Ascending aorta (tissue), 2 donors: ENCODE measurements at places on chromosomes 5 and 9.
A peak's percentile ranks its signal among the peaks of the same experiment; 100 is the strongest.

DNA sequence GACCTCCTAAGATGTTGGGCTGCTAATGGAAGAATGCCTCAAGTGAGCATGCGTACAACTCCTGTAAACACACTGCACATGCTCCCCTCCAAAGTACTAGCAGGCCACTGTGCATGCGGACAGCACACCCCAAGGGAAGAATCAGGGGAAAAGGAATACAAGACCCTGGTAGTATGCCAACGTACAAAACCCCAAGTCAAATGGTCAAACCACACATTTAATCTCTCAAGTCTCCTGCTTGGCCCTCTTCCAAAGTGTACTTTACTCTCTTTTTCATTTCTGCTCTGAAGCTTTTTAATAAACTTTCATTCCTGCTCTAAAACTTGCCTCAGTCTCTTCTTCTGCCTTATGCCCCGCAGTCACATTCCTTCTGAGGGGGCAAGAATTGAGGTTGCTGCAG is 466.4 kb downstream of the DMRTA1 start:
- DNase-seq = no peak

DNA sequence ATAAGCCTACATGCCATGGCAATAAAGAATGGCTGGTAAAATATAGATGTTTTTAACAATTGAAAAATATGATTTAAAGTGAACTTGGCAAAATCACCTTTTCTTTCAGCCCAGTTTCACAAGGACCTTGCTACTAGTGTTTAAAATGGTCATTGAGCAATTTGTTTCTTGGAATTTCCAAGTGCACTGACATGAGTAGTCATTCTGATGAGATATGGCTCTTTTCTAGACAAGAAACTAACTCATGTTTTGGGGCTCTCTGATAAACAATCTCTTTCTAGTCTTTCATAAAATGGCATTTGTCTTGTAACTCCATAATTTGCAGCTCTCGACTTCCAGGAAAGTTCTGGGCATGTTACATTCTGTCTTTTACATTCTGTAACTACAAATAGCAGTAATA is 176.8 kb downstream of the NR2F1-AS1 start:
- DNase-seq = no peak

GRCh38 chr5:133957080-133957479 is 11.3 kb downstream of the C5orf15 start:
- DNase-seq = no peak

- no peak for DNase-seq
Observed at GRCh38 chr9:94982211-94982610, 255.7 kb downstream of the AOPEP start.

DNA sequence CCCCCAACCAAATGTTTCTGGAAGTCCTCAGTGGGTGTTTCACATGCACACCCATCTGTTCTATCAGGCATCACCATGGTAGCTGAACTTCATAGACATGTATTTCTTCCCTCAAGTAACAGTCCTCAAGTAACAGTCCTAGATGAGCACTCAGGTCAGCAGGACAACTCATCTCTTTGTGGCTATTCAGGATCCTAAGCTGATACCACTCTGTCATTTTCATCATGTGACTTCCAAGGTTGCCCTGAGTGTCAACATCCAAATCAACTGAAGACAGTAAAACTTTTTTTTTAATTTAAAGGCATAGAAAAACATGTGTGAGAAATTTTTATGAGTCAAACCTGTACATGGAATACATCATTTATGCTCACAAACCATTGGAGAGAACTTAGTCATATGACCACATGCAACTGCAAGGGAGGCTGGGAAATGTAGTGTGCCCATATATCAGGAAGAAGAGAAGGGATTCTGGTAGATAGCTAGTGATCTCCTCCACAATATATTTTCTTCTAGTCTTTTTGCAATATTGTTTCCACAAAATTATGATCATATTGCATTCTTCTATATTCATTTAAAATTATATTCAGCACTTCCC is 64.2 kb upstream of the FST start:
- no peak for DNase-seq

GRCh38 chr9:118318770-118319431 is 614.7 kb downstream of the TLR4 start:
- no peak for DNase-seq

DNA sequence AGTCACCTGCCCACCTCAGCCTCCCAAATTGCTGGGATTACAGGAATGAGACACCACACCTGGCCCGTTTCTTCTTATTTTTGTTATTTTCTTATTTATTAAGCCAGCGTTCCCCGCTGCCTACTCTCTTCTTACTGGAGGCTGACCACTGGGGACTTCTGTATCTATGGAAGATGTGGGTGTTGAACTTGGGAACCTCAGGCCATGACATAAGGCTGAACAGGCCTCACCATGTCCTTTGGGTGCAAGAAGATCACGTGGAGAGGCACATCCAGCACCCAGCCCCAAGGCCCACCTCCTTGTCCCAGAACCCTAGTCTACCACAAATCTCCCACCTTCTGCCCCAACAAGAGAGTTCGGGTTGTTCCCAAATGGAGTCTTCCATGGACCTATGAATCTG is 59.4 kb upstream of the NEK6 start:
- DNase-seq = peak; percentile 33

- no peak for DNase-seq
Observed at GRCh38 chr9:132806723-132807421, 71.2 kb downstream of the AK8 start.

DNA sequence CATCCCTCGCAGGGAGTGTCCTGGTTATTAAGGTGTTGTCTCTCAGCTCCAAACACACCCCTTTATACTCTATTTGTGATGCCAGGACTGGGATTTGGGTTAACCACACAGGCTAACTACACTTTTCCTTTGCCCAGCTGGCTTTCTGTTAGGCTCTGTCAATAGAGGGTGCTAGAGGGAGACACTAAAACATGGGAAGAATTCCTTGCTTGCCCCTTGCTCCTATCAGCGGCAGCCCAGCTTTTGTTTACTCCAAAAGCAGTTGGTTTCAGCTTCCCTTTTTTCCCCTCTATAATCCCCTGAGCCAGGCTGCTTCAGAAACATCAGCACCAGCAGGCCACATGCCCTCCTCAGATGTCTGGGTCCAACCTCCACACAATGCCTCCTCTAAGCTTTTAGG is 297.1 kb downstream of the KCTD16 start:
- no peak for DNase-seq

DNA sequence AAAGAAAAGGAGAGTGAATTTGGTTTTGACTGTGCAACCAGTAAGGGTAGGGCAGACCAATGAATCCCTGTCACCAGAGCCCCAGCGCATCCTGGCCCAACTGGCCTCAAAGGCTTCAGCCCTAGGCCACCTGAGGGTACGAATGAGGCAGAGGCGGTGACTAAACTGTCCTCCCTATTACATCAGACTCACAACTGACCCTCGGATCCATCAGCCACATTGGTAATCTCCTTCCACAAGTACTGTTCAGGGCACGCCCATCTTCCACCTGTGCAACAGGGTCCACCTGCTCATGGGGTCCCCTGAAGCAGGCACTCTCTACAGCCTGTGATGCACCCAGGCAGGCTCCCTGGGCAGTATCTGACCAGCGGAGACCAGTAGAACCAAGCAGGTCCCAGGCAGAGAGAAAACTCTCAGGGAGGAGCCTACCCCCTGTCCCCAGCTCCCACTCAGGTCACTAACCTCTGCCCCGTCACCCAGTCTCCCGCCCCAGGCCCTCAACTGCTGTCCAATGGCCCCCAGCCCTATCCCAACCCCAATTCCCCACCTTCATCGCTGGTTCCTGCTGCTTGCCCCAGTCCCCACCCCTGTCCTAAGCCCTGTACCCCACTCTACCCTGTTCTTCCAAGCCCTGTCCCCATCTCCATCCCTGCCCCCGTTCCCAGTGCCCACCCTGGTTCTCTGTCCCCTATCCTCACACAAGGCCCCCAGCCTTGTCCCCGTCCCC is 904 bp downstream of the EDF1 start:
- no peak for DNase-seq

DNA sequence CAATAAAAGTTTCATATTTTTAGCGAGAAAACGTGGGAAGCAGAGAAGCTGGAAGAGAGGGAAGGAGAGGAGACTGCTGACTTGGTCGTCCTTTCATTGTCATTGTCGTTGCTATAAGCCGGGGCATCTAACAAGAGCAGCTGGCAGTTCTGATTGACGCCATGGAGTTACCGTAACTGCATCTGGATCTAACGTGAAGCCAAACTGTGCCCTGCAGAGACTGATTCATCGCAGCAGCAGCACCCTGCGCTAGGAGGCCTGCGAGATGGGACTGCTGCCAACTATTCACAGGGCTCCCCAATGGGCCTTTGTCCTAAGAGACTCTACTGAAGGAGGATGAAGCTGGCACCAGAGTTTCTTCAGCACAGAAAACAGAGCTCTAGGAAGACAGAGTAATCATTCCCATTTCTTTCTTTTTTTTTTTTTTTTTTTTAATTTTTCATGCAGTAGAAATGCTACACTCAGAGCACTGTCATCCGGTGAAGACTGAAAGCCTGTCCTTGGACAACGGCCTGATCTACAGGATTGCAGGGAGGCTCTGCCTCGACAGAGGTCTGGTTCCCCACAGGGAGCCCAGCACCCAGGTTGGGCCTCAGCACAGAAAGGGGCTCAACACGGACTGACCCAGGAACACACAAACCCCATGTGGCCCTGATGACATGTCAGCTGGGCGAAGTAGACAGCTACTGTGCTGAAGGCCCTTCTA is 47.8 kb downstream of the RETREG1 start:
- DNase-seq = no peak

GRCh38 chr9:134935056-134935640 is 17.4 kb upstream of the FCN1 start:
- DNase-seq = no peak

GRCh38 chr9:94991961-94992907 is 265.7 kb downstream of the AOPEP start:
- DNase-seq = no peak

DNA sequence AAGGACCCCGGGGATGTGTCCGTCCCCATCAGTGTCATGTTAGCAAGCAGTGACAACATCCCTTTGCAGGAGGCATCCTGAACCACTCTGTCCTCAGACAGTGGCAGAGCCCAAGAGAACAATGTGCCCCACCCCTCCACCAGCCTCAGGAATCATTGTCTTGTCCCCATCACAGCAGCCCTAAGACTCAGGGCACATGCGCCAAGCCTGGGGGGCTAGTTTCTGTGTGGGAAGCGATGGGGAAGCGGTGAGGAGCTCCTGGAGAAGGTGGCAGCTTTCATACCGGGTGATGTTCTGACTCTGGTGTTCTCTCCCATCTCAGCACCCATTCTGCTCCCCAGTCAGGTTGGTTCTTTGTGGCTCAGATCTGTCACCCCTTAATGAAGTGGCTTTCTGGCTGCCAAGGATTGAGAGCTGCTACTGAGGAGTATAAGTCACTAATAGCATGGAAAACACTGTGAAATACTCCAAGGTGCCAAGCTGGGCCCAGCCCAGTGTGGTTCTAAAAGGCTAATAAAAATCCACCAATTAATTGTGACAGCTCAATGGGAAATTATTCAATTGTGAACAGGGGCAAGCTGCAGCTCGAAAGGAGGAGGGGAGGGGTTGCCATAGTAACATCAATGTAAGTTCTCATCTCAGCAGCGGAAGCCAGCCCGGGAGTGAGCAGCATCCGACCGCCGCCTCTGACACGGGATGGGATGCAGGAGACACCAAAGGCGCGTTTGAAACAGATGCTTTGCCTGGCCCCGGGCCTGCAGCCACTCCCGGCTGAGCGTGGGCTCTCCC is 4.7 kb downstream of the QRFP start:
- no peak for DNase-seq

DNA sequence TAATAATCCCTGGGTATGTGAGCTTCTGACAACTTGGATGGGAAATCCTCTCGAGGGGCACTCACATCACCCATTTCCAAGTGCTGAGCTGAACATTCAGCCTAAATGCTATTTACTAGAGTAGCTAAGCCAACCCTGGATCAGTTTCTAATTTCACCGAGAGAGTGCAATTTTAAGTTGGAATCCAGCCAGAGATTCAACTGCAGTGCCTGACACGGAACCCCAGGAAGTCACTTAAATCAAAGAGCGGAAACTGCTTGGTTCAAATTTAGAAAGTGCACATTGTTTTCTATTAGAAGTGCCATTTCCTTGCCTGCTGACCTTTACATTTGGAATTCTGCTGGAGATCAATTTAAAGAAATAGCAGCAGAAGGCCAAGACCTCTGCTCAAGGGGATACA is 8.8 kb downstream of the SPRY4 start:
- DNase-seq = no peak

DNA sequence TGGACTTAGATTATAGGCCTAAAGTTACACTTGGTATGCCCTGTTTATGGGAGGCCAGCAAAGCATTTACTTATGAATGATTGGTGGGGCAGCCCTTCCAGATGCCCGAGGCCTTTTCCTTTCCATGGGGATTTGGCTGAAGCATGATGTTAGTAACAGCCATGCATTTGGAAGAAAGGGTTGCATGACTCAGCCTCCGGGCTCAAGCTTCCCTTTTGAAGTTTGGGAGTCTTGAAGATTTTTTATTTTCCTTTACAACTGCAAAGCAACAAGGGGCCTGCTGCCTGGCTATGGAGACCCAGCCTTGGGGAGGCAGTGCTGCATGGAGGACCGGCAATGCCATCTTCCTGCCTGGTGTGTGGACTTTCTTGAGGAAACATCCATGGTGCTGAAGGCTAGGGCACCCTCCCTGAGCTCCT is 244.7 kb downstream of the ICE1 start:
- no peak for DNase-seq

- no peak for DNase-seq
Observed at GRCh38 chr9:108134486-108135128, 645.0 kb upstream of the KLF4 start.

- DNase-seq = no peak
Observed at GRCh38 chr5:96016216-96016615, 54.6 kb upstream of the ELL2 start.

DNA sequence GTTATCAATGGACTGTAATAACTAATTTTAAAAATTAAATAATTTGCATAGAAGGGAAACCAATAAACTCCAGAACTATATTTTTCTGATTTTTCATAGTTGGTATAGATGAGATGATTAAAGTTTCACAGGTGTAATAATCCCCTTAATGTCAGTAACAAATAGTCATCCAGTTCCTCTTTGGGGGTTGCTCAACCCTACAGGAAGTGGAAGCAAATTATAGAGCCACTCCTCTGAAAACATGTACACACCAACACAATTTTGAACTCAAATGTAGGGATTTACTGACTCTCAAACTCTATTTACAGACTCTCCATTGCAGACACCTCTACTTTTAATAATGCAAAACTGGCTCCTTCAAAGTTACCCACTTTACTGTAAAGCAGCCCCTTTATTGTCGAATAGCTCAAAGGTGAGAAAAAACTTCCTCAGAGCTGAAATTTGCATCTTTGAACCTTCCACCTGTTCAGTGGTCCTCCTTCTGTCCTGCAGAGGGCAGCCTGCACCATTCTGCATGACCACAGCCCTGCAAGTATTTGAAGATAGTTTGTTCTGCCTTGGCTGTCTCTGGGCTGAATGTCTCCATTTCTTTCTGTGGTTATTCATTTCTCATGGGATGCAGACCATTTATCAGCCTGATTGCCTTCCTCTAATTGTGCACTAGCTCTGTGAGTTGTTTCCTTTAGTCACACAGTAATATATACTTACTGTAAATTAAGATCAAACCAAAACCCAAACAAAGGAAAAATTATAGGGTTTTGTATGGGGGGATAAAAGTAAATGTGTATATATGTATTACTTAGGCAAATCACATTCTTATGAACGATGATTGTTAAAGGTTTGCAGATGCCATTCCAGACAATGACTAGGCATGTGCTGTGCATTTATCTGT is 383.2 kb upstream of the SGCD start:
- DNase-seq = no peak

GRCh38 chr9:14031810-14032209 is 282.1 kb downstream of the NFIB start:
- no peak for DNase-seq
